ENCODE measurements at places on chromosomes 6 and 20. TPM values are rescaled to one million over a fixed set of nuclear protein-coding genes. Genes with fewer than 3 reads are reported as not detected.

The SNAP91 gene
- 0.62 TPM for total RNA-seq

The GTSF1L gene
- not detected for total RNA-seq

The ARG1 gene
- not detected for total RNA-seq

The NINL gene
- 36.8 TPM for total RNA-seq

The MOCS1 gene
- total RNA-seq = 4.0 TPM

The ACTR5 gene
- 11.2 TPM for total RNA-seq

The C20orf204 gene
- 2.5 TPM for total RNA-seq

The PI3 gene
- not detected for total RNA-seq

The DYNLT2 gene
- 2.4 TPM for total RNA-seq

The TREML1 gene
- total RNA-seq = not detected

The ULBP3 gene
- 1.6 TPM for total RNA-seq

The MYLK2 gene
- total RNA-seq = 1.2 TPM

The HSPA12B gene
- not detected for total RNA-seq

The LTB gene
- not detected for total RNA-seq

The FERMT1 gene
- total RNA-seq = 1.3 TPM

The KCNK15 gene
- total RNA-seq = not detected

The MAS1 gene
- not detected for total RNA-seq

The AKAP12 gene
- total RNA-seq = 37.3 TPM

The EYS gene
- 0.50 TPM for total RNA-seq

The NKX2-2 gene
- 78.8 TPM for total RNA-seq

The YTHDF1 gene
- 49.3 TPM for total RNA-seq

The GSTA3 gene
- not detected for total RNA-seq

The FAM217A gene
- total RNA-seq = not detected

The NCOA6 gene
- total RNA-seq = 41.2 TPM

The NTSR1 gene
- 8.7 TPM for total RNA-seq
